Activated T-helper 1 cell treated with anti-CD3 and anti-CD28 coated beads, Interleukin-2, amount 50 U/mL, for 16 hours (primary cell): ENCODE measurements at places on chromosomes 6 and 20.

DNA sequence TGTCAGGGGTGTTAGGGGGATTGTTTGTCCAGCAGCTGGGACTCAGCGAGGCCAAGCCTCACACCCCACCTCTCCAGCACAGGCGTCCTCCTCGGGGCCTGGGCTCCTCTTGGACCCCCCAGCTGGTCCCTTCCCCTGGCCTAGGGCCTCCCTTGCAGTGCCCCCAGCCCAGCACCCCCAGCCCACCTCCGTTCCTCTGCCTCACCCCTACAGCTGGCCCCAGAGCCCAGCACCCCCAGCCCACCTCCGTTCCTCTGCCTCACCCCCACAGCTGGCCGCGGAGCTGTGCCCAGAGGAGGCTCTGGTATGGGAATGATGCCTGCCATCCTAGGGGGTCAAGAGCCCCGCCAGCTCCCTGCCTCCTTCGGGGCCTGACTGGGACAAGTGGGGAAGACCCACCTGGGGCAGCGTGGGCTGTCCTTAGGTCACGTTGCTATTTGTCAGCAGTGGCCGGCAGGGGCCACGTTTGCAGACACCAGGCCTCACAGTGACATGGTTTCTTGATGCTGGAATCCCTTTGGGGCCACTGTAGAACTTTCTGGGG lies 7.9 kb upstream of the COL20A1 start:
- DNase-seq = no peak

GRCh38 chr20:23072892-23073586 lies 13.1 kb downstream of the CD93 start:
- DNase-seq = no peak

DNA sequence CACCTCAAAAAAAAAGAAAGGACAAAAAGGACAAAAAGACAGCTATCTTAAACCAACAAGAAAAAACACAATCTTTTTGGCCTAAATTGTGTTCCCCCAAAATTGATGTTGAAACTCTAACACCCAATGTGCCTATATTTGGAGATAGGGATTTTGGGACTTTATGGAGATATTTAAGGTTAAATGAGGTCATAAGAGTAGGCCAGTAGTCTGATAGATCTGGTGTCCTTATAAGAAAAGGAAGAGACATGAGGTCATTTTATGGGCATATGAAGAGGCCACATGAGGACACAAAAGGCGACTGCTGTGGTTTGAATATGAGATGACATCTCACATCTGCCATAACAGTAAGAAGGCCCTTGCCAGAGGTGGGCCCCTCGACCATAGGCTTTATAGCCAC lies 49.5 kb downstream of the TRIM38 start:
- no peak for DNase-seq

GRCh38 chr6:79468116-79468515 lies 69.1 kb downstream of the LCA5 start:
- no peak for DNase-seq
